ENCODE measurements at places on chromosomes 3 and 15. TPM values are rescaled to one million over a fixed set of nuclear protein-coding genes. Genes with fewer than 3 reads are reported as not detected.

Gene SOX14
- total RNA-seq = not detected

Gene LRRC31
- not detected for total RNA-seq

Gene REC114
- not detected for total RNA-seq

Gene CSNK1G1
- total RNA-seq = 16.7 TPM

Gene CLDN11
- total RNA-seq = 0.25 TPM

Gene CAPN7
- total RNA-seq = 28.7 TPM

Gene MRPL47
- 43.6 TPM for total RNA-seq

Gene CEMIP
- 1.4 TPM for total RNA-seq

Gene COX17
- total RNA-seq = 134 TPM

Gene CDAN1
- 6.7 TPM for total RNA-seq

Gene MORC1
- not detected for total RNA-seq

Gene DPPA2
- total RNA-seq = not detected

Gene WDR72
- 7.1 TPM for total RNA-seq

Gene PCLAF
- 163 TPM for total RNA-seq

Gene SLC9C1
- total RNA-seq = not detected

Gene ROBO2
- total RNA-seq = not detected

Gene GRAMD2A
- total RNA-seq = 0.07 TPM

Gene MIX23
- 53.9 TPM for total RNA-seq

Gene APOD
- total RNA-seq = 0.87 TPM

Gene TAMM41
- total RNA-seq = 25.9 TPM

Gene PROK2
- total RNA-seq = not detected

Gene UQCC5
- 71.6 TPM for total RNA-seq

Gene OR5K4
- not detected for total RNA-seq

Gene MNS1
- total RNA-seq = 3.0 TPM

Gene HDAC11
- 12.2 TPM for total RNA-seq

Gene TP63
- total RNA-seq = 0.12 TPM

Gene NECTIN3
- 22.3 TPM for total RNA-seq

Gene TMEM62
- 8.6 TPM for total RNA-seq
